DMS153 (cell line): ENCODE measurements at places on chromosomes 13 and 19.

- no peak for DNase-seq
These were observed 49.0 kb downstream of the DNAJC15 start for GRCh38 chr13:43072394-43072793.

- DNase-seq, result no peak
These were observed 133.4 kb downstream of the OXGR1 start for GRCh38 chr13:96860882-96861281.

DNA sequence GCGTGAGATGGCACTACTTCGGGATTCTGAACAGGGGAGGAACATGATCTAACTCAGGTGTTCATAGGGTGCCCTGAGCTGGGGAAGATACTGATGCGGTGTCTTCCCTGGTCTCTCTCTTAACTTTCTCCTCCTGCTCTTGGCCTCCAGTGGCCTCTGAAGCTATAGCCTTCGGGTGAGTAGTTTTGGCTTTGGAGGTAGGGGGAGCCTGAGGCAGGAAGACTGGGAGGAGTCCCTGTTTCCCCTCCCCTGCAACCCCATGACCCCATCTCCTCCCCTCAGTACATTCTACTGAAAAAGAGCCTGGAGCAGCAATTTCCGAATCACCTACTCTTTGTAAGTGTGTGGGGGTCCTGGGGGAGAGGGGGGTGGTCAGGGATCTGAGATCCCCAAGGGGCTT lies 3.5 kb downstream of the SELENOV start:
- peak; percentile 21 for DNase-seq

GRCh38 chr19:2791876-2792275 lies 6.6 kb downstream of the THOP1 start:
- no peak for DNase-seq

- no peak for DNase-seq
These were observed 5.6 kb downstream of the GTF2F1 start for GRCh38 chr19:6387372-6387771.

GRCh38 chr19:16198370-16198651 lies 600 bp downstream of the AP1M1 start:
- DNase-seq, result no peak

DNA sequence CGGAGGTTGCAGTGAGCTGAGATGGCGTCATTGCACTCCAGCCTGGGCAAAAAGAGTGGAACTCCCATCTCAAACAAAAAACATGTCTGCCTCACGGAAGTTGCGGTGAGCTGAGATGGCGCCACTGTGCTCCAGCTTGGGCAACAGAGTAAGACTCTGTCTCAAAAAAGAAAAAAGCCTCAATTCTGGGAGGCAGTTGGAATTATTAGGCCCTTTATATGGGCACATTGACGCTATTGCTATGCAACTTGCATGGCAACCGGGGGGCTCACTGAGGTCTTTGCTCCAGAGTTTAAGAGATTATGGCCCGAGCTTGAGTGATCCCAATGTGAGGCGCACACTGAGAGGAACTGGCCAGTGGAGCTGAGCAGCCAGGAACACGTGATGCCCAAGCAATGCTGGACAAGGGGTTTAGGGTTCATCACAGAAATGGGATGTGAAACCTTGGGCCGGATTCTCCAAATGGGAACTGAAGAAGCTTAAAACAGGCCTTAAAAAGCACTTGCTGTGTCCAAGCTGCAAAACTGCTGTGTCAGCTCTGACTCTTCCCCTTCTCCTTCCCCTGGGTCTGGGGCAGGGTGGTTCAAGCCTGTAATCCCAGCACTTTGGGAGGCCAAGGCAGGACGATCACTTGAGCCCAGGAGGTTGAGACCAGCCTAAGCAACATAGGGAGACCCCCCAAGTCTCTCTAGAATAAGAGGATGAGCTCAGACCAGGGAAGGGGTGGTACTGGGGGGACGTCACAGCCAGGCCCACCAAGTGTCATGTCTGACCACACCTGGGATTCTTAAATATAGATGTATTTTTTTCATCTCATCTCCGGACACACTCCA lies 2.5 kb downstream of the FTL start:
- DNase-seq, result no peak

- no peak for DNase-seq
These were observed 920.9 kb downstream of the SLITRK5 start for GRCh38 chr13:88592105-88592504.

DNA sequence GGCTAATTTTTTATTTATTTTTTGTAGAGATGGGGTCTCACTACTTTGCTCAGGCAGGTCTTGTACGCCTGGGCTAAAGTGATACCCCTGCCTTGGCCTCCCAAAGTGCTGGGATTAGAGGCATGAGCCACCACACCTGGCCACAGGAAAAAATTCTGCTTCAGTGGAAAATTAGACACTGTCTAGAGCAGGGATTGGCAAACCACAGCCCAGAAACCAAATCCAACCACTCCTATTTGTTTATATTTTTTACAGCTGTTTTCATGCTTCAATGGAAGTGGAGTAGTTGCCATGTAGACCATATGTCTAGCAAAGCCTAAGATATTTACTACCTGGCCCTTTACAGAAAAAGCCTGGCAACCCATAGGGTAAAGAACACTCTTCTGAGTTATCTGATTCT lies 123.7 kb upstream of the MRI1 start:
- DNase-seq, result peak; percentile 15

DNA sequence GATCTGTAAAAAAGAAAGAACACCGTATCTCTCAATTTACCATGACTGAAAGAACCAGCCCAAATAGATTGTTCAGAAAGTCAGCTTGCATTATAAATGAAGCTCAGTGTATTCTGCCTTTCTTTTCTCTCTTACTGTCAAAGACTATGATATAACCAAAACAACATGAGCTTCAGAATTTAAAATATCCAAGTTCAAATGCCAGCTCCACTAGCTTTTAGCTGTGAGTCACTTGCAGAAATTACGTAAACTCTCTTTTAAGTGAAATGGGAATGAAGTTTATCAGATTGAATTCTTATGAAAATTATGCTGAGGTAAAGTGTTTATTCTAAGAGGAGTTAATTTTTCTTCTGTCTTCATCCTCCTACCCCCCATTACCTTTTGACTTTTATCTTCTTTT lies 20.0 kb upstream of the POSTN start:
- no peak for DNase-seq

GRCh38 chr19:55935206-55935605 lies 3.1 kb upstream of the NLRP13 start:
- no peak for DNase-seq

- no peak for DNase-seq
These were observed 10.6 kb downstream of the PRR12 start for GRCh38 chr19:49601482-49602038.

GRCh38 chr19:38861368-38861767 lies 11.6 kb upstream of the HNRNPL start:
- DNase-seq, result no peak

- no peak for DNase-seq
These were observed 245.0 kb downstream of the TEX29 start for GRCh38 chr13:111565400-111565799.

GRCh38 chr19:14575428-14575980 lies 3.6 kb upstream of the NDUFB7 start:
- DNase-seq, result no peak

- DNase-seq, result no peak
These were observed 18.3 kb upstream of the KATNAL1 start for GRCh38 chr13:30325668-30326067.

- peak; percentile 86 for DNase-seq
These were observed 17.6 kb upstream of the RASA3 start for GRCh38 chr13:114149774-114150740.

- DNase-seq, result peak; percentile 70
These were observed 1077.7 kb upstream of the SLC10A2 start for GRCh38 chr13:104143760-104144416.

GRCh38 chr13:113748101-113748861 lies 10.7 kb upstream of the TMEM255B start:
- no peak for DNase-seq

GRCh38 chr19:14006766-14007562 lies 844 bp upstream of the RFX1 start:
- DNase-seq, result no peak

DNA sequence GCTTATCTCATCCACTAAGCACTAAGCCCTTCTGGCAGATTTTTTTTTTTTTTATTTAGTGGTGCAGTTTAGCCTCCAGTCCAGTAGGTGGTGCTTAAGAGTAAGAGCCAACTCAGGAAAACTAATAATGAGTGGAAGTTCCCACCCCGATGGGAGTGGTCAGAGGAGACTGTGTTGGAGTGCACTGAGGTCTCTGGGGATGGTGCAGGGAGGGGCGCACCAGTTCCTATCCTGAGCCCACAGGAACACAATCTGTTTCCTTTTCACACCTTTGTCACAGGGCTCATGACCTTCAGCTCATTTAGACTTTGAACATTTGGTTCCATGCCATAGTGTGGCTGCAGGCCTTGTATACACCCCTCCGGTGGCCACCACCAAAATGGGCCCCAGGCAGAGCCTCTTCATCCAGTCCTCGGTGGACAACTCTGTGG lies 367.4 kb downstream of the SPRY2 start:
- DNase-seq, result no peak

DNA sequence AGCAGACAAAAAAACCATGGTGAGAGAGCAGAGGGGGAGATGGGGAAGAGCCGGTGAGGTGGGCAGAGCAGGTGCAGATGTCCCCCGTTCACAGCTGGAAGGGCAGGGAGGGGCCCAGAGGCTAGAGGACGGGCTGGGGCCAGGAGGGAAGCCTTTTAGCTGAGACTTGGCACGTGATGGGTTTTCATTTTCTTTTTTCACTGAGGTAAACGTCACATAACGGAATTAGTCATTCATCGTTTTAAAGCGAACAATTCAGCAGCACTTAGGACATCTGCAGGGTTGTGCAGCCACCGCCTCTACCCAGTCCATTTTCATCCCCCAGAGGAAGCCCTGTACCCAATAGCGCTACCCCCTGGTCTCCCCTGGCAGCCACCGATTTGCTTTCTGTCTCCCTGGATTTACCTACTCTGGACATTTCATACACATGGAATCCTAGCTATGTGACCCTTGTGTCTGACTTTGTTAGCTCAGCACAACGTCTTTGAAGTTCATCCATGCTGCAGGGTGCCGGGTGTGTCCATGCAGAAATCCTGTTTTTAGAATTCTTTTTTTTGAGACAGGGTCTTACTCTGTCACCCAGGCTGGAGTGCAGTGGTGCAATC lies 16.0 kb upstream of the EMC10 start:
- DNase-seq, result no peak

DNA sequence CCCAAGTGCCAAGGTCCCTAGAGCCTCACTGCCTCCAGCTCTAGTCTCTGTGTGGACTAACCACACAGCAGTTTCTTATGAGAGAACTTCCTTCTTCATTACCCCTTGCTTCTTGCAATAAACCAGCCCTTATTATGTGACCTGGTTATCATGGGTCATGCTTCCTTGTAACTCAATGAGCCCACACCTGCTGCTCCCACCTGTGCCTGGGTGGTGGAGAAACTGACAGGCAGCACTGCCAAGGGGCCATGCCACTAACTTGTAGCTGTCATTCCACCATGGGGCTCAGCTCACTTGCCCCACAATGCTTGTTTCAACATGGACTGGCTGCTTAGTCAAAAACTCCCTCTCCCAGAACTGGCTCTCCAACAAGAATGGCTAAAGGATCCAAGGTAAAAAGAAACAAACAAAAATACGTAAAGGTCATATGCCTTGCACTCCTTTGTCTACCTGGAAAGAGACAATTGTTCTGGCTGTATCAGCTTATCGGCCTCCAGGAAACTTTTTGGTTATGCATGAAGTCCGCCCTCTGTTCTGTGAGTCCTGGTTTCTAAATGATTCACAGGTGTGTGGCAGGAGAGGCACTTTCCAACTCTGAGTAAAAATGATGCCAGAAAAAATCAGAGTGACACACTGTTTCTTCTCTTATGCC lies 446.4 kb downstream of the COG6 start:
- DNase-seq, result no peak

DNA sequence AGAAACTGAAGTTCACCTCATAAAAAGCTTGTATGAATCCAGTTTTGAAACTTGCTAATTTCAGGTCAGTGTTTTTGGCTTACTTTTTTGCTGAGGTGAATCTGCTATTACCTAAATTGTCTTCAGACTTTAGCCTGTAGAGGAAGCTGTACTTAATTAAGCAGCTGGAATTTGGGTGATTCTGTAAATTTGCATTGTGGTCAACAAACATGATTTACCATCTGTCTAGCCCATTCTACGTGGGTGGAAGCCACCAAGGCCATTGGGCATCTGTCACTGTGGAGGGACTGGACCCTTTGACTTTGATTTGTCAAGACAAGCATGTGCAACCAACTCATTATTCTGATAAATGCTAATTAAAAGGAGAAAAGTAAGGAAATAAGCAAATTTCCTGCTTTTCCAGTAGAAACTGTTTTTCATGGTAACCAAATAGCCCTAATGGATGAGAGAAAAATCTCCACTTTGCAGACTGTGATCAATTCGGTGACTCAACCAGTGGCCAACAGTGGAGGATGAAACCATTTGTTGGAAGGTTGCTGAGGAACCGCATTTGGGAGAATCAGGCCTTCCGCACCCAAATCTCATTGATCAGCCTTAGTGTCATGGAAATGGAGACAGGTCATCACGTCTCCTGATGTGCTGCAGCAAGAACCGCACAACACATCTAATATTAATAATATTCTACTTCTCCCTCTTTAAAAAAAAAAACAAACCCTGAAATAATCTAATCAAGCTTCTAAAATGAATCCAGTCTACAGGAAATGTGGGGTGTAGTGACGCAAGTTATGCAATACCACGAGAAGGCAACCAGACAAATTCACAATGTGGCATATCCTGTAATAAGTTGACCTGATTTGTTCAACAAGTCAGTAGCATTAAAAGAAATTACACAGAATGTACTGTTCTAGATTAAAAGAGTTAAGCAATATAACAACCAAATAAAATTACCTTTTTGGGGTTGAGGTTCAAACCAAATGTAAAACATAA lies 54.3 kb downstream of the GARRE1 start:
- no peak for DNase-seq

DNA sequence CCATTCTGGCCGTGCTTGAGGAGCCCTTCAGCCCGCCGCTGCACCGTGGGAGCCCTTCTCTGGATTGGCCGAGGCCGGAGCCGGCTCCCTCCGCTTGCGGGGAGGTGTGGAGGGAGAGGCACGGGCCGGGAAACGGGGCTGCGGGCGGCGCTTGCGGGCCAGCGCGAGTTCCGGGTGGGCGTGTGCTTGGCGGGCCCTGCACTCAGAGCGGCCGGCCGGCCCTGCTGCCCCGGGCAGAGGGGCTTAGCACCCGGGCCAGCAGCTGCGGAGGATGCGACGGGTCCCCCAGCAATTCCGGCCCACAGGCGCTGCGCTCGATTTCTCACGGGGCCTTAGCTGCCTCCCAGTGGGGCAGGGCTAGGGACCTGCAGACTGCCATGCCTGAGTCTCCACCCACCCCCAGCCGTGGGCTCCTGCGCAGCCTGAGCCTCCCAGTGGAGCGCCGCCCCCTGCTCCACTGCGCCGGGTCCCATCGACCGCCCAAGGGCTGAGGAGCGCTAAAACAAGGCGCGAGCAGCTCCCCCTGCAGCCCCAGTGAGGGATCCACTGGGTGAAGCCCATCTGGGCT lies 76.5 kb downstream of the PCDH20 start:
- no peak for DNase-seq

GRCh38 chr13:113119822-113120189 lies 2.8 kb upstream of the F10 start:
- DNase-seq, result no peak

DNA sequence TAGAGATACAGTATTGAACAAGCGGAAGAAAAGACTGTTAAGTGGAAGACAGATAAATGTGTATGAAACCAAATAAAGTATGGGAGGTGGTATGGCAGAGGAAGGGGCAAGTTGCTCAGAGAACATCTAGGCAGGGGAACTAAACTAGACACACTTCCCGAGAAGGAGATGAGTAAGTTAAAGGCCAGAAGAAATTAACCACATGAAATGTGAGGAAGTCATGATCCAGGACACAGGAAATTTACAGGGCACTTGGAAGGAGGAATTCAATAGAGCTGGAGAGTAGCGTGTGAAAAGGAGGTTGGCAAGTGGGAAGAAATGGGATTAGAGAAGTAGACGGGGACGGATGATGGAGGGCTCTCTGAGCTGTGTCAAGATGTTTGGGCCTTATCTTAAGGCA lies 208.8 kb downstream of the COG6 start:
- no peak for DNase-seq
